Right ventricle myocardium inferior (tissue), 1 donor: ENCODE measurements at places on chromosomes 4 and X. TPM values are rescaled to one million over a fixed set of nuclear protein-coding genes. Genes with fewer than 3 reads are reported as not detected.

DNA sequence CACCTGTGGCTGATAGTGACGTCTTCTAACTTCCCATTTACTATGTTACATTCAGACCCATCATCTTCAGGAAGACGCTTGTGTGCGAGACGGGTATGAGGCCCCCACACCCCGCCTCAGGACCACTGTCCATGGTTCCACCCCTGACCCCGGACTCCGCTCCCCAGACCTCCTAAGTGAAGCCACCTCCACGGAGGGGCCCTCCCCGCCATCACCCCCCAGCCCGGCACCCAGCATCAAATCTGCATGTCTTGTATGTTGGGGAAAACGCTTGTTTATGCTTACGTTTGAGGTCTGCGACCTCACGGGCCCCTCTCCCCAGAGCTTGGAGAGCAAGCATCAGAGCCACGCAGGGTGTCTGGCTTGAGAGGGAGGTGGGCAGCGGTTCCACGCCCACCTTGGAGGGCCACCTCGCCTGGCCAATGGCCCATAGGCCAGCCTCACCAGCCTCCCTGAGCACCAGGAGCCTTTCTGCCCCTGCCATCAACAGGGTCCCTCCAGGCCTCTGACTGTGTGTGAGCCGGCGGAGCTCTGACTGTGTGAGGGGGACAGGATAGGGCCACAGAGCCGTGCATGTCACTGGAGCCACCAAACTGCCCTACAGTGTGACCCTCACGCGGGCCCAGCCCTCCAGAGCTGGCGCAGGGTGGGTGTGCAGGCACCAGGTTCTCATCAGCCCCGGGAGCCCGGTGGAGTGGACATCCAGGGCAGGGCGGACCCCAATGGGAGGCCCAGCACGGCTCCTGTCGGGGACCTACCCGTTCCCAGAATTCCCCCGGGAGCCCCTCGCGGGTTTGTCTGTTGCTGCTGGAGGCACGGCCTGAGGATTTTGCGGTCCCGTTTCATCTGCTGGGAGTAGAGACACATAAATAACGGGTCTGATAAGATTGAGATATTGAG is 88.4 kb upstream of the NKX1-1 start:
- DNase-seq, result peak; percentile 61

DNA sequence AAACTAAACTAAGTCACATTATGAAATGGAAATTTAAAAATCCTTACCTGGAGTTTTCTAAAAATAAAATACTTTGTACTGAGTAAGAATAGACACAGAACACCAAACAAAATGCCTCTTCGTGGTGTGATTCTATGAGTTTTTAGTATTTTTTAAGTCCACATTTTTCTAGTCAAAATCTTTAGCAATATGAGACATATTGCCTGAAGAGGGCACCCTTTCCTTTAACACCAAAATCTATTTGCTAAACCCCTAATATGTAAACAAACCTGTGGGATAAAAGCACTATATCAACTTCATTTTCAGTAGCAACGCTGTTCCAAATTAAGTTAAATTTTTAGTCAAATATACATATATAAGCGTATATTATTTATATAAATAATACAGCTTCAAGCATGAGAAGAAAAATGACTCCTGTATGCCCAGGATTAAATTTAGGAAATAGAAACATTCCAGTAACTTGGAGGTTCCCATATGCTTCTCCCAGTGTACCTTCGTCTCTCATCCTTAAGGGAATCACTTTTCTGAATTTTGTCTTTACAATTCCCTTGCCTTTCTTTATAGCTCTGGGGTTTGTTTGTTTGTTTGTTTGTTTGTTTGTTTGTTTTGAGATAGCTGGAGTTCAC is 23.0 kb upstream of the PGM2 start:
- no peak for DNase-seq

- DNase-seq, result no peak
Measured at GRCh38 chr4:125838924-125839323, 524.2 kb downstream of the FAT4 start.

The TAF7L gene
- total RNA-seq, result not detected

- no peak for DNase-seq
Measured at GRCh38 chrX:72050011-72050410, 81.7 kb downstream of the RTL5 start.

DNA sequence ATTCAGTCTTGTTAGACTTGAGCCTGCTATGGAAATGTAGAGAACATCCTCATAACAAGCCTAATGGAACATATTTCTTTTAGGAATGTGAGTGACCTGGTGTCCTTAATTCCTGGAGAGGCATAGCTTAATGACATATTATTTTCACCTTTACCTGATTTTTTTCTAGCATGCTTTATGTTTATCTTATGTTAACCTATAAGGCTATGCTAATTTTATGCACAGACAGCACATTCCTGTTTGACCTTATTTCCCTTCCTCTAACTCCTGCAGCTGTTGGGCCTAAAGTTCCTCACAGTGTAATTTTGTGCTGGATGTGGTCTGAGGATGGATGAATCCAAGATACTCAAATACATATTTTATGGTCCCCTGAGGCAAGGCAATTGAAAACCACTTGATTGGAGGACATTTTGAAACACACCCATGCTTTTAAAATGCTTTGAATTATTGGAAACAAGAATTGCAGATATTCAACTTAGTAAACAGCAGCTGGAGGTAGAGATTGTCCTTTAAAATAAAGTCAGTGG is 111.5 kb downstream of the LARP7 start:
- DNase-seq, result no peak

- DNase-seq, result peak; percentile 90
Measured at GRCh38 chrX:1246816-1247215, 21.8 kb upstream of the CSF2RA start.

DNA sequence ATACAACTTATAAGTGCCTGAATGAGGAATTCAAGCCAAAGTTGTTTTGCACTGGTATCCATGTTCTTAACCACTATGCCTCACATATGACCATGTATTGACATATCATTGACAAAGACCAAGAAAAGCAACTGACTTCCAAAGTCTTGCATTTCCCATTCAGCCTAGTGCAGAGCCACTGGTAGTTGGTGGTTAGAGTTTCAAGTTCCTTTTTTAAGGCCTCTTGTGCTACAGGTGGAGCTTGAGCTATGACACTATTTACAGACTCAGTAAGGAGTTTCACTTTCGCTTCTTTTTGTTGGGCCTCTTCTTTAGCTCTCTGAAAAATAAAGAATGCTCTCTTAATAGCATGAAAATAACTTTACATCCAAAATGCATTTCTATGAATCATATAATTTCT is 763.0 kb downstream of the DMD start:
- no peak for DNase-seq

- DNase-seq, result no peak
Measured at GRCh38 chrX:136220540-136220939, 30.7 kb downstream of the MAP7D3 start.

DNA sequence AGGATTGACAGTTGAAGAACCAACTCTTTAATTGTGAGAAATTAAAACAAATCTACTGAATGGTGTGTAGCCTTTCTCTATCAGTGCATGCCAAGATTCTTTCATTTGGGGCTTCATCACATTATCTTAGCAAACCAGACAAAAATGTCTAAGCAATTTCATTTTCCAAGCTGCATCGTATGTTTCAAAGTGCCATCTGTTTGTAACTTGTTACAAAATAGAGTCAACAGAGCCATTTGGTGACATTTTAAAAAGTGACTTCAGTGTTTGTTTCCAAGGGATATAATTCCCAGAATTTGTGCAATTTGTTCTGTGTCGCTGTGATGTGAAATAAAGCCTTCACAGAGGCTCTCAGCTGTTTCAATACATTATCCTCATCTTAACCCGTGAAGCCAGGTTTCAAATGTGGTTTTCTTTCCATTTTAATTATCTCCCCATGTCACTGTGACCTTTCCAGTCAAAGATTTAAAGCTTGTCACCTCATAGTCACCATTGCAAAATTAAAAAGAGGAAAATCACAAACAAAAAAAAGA is 46.0 kb upstream of the C1QTNF7 start:
- no peak for DNase-seq

- DNase-seq, result no peak
Measured at GRCh38 chr4:35511851-35512250, 732.5 kb downstream of the ARAP2 start.

The CRMP1 gene
- 1.5 TPM for total RNA-seq

DNA sequence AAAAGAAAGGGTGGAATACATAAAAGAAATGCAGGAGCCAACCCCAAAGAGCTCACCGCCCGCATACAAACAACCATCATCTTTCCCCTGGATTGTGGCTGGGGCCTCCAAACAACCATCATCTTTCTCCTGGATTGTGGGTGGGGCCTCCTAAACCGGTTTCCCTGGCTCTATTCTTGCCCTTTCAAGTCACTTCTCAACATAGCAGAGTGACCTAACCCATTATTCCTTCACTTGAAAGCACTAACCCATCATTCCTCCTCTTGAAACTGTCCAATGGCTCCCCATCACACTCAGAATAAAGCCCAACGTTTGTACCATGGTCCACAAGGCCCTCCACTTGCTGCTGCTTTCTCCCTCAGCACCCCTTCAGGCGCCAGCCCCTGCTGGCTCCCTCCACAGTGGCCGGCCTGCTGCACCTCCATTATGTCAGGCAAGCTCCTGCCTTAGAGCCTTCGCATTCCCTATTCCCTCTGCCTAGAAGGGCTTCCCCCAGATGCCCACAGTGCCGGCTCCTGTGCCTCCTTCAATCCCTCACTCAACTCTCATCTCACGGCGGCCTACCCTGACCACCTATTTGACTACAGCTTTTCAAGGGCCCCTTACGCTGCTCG is 24.1 kb downstream of the SMIM43 start:
- DNase-seq, result no peak

DNA sequence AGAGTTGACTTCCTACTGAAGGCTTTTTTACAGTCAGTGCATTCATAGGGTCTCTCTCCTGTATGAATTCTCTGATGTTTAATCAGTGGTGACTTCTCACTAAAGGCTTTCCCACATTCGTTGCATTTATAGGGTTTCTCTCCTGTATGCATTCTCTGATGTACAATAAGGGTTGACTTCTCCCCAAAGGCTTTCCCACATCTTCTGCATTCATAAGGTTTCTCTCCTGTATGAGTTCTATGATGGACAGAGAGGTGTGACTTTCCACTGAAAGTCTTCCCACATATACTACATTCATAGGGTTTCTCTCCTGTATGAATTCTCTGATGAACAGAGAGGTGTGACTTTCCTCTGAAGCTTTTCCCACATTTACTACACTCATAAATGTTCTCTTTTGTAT is 45.2 kb downstream of the ZNF674 start:
- no peak for DNase-seq

- no peak for DNase-seq
Measured at GRCh38 chrX:109614951-109615350, 10.0 kb downstream of the KCNE5 start.

DNA sequence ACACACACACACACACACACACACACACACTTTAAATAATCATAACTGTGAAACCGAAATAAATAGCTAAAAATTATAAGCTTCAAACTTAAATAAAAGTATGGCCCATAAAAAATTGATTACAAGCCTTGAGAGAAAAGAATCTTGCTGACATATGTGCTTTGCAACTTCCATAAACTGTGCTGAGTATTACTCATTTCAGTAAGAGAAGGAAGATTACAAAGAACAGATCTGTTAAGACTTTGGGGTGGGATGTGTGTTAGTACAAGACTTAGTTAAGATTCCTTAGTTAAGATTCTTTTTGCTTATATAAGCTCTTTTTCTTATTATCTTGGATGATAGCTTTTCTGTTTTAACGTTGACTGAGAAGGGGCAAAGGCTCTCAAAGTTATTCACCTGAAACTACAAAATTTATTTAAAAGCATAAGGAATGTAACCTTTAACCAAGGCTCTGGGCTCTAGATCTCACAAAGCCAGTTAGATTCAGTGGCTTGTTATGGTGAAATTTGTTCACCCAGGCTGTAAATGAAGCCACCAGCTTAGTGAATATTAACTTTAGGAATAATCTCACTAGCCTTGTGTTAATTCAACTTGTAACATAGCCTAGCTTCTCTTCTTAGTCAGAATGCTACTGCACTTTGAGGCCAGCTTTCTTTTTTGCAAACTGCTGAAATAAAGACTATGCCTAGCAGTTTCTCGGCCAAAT is 58.2 kb downstream of the ARSJ start:
- DNase-seq, result no peak

DNA sequence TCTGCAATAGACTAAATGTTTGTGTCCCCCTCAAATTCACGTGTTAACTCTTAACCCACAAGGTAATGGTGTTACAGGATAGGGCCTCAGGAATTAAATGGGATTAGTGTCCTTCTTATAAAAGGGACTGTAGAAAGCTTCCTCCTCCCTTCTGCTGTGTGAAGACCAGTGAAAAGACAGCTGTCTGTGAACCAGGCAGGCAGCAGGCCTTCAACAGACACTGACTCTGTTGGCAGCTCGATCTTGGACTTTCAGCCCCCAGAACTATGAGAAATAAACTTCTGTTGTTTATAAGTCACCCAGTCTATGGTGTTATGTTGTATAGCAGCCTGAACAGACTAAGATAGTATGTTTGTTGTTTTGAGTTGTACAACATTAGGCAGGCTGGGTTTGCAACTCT is 208.1 kb downstream of the GBA3 start:
- no peak for DNase-seq

The EGF gene
- 13.1 TPM for total RNA-seq

The SULT1B1 gene
- total RNA-seq, result 0.65 TPM

The XG gene
- total RNA-seq, result 0.19 TPM

DNA sequence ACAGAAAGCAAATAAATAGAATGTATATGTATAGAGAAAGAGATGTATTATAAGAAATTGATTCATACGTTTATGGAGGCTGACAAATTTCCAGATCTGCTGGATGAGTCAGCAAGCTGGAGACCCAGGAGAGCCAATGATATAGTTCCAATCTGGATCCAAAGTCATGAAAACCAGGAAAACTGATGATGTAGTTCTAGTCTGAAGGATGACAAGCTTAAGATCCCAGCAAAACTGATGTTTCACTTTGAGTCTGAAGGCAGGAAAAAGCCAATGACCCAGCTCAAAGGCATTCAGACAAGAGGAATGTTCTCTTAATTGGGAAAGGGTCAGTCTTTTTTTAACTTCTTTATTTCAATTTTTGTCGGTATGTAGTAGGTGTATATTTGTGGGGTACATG is 102.6 kb downstream of the LHFPL1 start:
- DNase-seq, result no peak

GRCh38 chrX:40291553-40291952 is 193.8 kb upstream of the BCOR start:
- no peak for DNase-seq

The ASMT gene
- not detected for total RNA-seq

DNA sequence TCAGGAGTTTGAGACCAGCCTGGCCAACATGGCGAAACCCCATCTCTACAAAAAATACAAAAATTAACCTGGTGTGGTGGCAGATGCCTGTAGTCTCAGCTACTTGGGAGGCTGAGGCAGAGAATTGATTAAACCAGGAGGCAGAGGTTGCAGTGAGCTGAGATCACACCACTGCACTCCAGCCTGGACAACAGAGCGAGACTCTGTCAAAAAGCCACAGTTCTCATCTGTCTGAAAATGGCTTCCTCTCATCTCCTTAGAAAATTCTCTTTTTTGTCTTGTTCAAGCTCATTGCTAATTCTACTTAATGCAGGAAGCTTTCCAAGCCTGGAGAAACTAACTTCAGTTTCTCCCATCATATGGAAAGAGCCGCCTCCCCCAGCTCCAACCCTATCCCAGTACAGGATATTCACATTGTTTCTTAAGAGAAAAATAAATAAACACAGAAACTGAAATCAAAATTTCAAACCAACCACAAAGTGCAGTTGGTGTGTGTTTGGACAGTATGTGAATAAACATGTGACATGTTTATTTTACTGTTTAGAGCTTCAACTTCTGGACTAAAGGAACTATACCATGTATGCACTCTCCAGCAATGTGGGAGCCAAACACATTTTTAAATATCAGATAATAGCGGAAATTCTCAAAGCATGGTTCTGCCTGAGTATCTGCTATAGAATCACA is 55.0 kb upstream of the GAB1 start:
- DNase-seq, result no peak

The XAGE1A gene
- not detected for total RNA-seq

GRCh38 chr4:55259294-55259693 is 86.7 kb upstream of the SRD5A3 start:
- DNase-seq, result no peak
